NCI-H2171 (cell line): ENCODE measurements at places on chromosomes 12 and 14.

- DNase-seq: no peak
These were observed 254.0 kb upstream of the USP15 start for GRCh38 chr12:62006076-62006732.

DNA sequence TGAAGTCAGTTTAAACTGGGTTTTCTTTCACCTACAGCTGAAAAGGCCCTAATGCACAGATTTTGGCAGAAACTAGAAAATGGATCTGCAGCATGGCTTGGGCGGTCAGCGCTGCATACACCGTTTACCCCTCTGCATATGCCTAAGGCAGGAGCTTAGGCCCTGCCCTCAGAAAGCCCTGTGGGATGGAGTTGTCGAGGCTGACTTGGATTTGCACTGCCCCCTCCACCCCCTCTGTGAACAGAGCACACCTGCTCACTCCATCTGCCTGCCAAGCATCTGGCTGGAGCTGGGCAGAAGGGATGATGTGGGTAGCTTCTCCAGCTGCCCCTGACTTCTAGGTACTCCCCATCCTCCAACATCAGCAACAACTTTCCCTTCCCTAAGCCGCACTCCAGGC, 41.9 kb downstream of the TTC7B start:
- DNase-seq: peak; percentile 33

DNA sequence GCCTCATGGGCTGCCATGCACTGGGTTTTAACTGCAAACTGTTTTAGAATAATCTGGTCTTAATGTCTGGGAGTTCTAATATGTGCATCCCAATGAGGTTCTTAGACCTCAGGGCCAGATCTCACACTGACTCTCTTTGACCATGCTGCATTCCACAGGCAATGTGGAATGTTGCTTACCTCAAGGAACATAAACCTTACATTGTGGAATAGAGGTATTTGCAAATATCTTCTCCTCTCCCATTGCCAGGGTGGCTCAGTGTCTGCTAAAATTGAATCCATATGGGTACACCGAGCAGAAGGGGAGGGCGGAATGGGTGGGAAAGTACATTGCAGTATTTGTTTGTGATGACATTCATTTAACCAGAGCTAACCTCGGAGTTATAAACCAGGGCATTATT, 78.6 kb downstream of the CHST11 start:
- no peak for DNase-seq

DNA sequence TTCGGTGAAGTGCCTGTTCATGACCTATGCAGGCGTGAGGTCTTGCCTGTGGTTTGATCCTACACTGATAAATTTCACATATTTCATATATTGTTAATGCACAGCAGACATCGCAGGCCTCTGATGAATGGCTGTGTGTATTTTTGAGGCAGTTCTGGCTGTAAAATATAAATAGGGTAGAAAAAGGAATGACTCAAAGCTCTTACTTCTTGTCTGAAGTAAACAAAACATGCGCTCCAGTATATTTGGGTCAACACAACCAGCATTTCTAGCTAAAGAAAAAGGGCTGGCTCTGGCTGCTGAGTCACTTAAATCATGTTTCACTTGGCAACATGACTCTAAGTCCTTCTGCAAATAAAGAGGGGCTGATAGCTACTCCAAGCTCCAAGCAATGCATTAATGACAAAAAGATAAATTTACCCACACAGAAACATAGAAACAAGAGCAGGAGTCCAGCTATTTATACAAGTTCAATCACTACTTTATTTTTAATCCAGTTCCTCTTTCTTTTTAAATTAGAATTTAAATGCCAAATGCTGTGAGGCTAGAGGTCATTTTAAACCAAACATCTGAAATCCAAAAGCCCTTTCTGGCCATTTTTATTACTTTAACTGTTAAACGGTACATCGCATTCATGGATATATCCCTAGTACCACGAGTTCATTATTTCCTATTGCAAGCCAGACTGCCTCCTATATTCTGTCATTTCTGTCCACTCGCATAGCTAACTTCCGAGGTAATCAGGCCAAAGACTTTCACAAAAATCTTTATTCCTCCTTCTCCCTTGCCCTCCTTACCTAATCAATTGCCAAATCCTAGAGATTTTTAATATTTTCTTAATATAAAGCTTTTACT, 54.3 kb upstream of the TMCC3 start:
- no peak for DNase-seq

DNA sequence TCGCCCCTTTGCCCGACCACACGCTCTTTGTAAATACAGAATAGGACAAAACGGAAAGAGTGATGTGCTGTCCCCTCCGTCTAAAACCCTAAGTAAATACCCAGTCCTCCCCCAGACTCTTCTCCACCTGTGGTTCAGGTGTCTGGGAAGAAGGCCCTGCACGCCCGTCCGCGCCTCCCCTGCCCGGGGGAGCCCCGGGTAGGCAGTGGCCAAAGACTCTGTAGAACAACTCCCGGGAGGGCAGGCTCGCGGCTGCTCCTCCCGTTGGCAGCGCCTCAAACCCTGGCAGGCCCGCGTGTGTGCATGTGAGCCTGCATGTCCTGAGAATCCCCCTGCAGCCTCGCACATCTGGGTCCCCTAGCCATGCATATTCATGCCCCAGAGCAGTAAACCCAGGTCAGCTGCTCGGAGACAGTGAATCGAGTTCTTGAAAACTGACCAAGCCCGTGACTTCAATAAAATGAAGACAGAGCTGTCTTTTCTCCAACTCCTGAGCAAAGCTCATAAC, 165.8 kb downstream of the MON2 start:
- DNase-seq: no peak

DNA sequence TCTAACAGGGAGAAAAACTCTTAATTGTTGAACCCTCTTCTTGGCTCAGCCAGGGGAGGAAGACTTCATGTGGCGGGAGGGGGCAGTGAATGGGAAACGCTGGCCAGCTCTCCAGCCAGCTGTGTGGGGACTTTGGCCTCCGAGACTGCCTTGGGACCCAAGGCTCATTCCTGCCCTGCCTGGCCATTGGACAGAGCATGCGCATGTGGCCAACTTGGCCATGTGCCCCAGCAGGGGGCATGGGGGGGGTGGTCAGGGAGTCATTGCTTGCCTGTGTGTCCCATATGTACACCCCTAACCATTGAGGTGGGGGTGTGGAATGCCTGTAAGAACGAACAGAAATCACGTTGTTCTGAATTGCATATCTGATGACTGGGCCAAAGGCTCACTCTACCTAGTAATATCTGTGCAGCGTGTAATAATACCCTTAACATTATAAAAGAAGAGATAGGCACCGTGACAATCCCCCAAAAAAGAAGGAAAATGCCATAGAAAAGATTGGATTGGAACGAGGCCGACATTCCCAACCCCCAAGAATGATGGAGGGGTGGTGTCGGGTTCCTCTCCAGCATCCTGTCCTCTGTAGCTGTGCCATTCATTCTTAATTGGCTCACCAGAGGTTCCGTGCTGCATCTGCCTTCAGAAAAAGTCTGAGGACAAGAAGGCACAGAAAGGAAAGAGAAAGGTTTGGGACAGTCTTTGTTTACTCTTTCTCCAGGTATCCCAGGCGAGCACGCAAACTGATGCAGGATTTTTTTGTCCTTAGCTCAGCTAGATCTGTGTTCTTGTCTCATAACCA, 3.5 kb upstream of the FAR2 start:
- DNase-seq: no peak

GRCh38 chr14:90700933-90701776, 115.1 kb downstream of the TTC7B start:
- no peak for DNase-seq

DNA sequence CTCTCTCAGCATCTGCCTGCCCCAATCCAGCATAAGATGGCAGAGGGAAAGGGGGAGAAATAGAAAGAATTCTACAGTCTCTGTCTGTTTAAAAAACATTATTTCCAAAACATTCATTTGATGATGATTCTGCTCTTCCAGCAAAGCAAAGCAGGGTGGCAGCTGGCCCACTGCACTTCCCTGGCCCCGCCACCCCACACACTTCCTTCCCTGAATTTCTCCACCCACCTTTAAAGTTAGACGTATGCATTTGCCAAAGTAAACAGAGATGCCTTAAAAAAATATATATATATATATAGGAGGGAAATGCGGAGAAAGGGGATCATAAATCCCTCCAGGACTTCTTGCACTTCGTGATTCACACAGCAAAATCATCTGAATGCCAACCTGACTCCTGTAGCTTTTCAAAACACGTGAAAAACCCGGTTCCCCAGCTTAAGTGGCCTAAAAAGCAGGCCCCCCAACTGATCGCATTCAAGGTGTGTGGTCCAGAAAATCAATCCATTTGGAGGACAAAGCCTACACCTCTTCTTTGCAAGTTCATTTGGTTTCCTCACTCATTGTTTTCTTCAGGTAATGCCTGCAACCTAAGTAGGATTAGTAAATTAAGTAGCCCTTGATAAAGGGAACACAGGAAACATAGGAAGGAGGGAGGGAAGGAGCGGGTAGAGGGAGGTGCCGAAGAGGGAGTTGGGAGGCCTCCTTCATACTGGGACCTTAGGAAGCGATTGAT, 68.8 kb downstream of the LLPH start:
- DNase-seq: no peak

GRCh38 chr12:18981732-18982131, 147.8 kb upstream of the PLEKHA5 start:
- no peak for DNase-seq

- DNase-seq: peak; percentile 86
These were observed 211.9 kb upstream of the LHX5 start for GRCh38 chr12:113683574-113683973.

- DNase-seq: no peak
These were observed 2.6 kb upstream of the TTC8 start for GRCh38 chr14:88821888-88822287.

GRCh38 chr12:23088594-23088993, 463.6 kb downstream of the ETNK1 start:
- DNase-seq: no peak

DNA sequence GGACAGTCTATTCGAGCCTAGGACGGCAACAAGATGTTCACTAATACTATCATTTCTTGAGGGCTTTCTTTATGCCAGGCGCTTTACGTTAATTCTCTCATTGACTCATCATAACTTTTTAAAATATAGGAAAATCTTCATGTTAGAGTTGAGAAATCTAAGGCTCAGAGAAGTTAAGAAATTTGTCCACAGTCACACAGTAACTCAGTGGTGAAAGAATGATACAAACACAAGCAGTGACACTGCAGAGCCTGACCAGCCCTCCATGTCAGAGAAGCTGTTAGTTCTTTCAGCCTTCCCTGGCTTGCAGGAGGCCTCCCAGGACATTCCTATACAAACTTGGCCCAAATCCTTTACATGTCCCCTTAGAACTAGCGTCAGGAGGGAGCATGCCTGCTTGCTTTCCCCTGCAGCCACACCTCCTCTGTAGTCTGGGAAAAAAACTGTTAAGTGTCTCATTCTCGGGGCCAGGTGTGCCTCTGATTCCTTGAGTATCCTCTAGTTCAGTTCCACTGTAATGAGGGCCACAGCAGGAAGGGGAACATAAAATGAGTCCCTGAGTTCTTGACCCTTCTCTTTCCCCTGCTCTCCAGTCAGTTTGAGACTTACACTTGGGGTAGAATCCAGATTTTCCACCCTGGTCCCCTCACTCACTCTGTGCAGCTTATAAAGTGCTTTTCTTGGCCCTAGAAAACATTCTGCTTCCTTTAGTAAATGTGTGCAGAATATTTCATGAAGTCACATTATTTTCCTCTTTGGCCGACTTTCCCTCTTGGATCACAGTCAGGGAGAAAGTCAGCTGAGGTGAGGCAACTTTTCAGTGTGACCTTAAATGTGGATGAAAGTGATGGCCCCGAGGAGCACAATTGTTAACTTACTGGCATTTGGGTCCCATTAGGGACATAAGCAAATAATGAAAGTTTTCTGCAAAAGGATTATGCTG, 152.2 kb upstream of the HIF1A start:
- DNase-seq: no peak

GRCh38 chr12:24561411-24561871, 387.5 kb downstream of the BCAT1 start:
- no peak for DNase-seq

- DNase-seq: no peak
These were observed 96.3 kb downstream of the CACNA1C start for GRCh38 chr12:2149091-2149490.

DNA sequence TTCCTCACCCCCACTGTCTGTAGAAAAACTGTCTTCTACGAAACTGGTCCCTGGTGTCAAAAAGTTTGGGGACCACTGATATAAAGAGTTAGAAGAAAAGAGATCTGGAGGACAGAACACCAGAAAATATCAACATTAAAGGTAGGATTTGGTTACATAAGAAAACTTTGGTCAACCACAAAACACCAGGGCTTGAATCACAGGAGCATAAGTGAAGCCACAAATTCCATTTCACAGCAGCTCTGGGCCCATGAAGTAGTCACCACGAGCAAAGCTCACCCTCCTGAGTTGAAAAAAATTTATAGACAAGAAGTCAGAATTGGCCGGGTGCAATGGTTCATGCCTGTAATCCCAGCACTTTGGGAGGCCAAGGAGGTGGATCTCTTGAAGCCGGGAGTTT, 19.4 kb downstream of the RALGAPA1 start:
- no peak for DNase-seq

DNA sequence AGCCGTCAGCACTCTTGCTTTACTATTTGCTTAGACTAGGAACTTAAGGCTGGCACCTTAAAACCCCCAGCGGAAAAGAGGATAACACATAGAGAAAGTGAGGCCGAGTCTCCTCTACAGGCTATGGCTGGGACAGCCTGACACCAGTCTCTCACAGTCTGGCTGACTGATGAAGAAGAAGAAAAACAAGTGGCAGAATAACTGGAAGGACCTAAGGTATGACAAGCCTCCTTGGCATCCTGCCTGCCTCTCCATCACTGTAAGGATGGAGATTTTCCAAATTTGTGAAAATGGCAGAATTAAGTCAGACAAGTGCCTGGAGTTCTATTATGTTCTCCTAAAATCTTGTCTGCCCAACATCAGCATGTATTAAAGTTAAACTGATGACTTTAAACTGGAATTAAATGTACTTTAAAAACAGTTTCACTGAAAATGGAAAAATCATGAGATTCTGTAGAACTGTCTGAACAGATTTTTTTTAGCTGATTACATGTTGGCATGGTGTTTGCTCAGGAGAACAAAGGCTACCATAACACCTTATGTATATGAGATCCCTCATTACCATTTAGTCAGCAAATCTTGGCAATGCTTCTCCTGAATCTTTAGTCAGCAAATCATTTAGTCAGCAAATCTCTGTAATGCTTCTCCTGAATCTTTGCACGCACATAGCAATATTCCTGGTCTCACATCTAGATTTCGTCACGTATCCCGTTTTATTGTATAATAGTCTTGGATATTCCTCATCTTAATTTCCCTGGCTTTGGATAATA, 140.3 kb upstream of the AEBP2 start:
- DNase-seq: no peak
